ENCODE measurements at places on chromosomes 11 and 22.

GRCh38 chr11:103870821-103871309, 165.6 kb upstream of the DDI1 start:
- no peak for DNase-seq

DNA sequence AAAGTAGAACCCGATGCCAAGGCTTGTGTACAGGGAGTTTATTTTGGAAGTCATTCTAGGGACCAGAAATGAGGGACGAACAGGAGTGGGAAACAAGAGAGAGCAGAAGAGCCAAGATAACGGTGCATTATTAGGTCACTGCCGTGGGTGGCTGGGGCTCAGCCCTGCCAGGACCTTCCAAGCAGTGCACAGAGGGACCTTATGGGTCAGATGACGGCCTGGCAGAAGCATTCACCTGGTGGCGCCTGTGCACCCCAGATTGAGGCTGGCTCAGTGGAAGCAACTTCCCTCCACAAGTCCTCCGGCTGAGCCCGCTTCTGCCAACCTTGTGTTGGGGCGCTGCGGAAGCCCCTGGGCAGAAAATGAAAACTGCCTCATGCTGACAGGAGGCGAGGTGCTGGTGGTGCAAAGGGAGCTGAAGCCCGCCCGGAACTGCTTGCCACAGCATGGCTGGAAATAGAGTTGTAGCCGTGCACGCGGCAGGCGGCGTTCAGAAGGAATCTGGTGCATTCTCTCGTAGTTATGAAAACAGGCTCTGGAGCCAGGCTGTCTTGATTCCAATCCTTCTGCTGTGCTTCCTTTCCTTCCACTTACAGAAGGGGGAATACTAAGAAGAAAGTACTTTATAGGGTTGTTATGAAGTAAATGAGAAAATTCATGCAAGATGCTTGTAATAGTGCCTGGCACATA, 22.2 kb upstream of the TP53I11 start:
- DNase-seq: no peak

DNA sequence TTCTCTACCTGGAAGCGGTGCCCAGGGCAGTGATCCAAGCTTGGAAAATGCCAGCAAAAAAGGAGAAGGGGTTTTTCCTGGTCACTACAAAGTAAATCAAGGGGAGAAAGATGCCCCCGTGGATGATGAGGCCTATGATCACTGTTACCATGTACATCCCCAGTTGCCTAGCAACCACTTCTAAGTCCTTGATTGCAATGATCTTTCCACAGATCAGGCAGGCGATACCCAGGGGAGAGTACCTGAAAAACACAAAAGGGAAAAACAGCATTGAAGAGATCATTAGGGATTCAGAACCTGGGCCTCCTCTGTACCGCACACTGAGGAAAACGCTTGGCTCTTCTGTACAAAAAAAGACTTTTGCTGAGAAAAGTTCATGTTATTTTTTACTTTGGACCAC, 127.1 kb downstream of the SLC1A2 start:
- no peak for DNase-seq

DNA sequence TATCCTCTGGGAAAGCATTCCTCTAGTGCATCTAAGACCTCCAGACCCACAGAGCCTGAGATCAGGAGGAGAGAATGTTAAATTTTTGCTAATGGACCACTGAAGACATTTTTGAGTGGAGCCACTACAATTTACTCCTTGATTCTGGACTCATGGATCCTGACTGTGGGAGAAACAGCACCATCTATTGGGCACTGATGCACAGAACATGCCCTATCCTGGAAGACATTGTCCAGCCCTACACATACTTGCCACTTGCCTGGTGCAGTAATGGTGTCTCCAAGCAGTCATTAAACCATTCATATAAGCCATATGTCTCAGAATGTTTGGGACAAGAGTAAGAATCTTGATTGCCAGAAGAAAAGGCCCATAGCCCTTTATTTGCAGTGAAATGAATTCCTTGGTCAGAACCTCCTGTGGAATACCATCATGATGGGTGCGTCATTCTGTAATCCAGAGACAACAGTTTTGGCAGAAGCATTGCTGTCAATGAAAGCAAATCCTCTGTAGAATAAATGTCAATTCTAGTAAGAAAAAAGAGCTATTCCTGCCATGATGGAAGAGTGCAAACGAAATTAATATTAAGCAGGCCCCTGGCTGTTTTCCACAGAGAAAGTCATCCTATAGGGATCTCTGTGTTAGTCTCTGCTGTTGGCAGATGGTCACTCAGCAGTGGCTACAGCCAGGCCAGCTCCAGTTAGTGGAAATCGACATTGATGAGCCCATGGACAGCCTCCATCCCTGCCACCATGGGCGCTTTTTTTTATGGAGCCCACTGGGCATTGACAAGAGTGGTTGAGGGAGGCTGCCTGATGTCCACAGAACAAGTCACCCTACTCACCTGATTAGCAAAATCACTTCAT, 43.5 kb downstream of the GGTLC2 start:
- DNase-seq: peak; percentile 31

DNA sequence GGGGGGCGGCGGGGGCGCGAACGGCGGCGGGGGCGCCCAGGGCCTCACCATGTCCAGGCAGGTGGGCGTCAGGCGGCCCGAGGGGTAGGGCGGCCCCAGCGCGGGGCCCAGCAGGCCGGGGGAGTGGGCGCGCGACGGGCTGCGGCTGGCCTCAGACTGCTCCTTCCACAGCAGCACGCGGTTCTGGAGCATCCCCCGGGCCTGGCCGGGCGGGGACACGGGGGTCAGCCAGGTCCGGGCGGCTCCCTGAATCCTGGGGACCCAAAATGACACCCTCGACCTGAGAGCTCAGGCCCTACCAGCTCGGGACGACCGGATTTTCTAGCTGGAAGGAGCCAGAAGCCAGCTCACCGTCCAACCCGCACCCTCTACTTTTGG, 5.5 kb upstream of the SLC16A8 start:
- no peak for DNase-seq

Measured in ELR (cell line).